ENCODE measurements at places on chromosomes 13 and 19.

GRCh38 chr13:30718661-30719524, 16.4 kb upstream of the ALOX5AP start:
- DNase-seq = peak; percentile 89

- DNase-seq = peak; percentile 60
These were observed 4.2 kb downstream of the LTBP4 start for GRCh38 chr19:40605216-40605971.

DNA sequence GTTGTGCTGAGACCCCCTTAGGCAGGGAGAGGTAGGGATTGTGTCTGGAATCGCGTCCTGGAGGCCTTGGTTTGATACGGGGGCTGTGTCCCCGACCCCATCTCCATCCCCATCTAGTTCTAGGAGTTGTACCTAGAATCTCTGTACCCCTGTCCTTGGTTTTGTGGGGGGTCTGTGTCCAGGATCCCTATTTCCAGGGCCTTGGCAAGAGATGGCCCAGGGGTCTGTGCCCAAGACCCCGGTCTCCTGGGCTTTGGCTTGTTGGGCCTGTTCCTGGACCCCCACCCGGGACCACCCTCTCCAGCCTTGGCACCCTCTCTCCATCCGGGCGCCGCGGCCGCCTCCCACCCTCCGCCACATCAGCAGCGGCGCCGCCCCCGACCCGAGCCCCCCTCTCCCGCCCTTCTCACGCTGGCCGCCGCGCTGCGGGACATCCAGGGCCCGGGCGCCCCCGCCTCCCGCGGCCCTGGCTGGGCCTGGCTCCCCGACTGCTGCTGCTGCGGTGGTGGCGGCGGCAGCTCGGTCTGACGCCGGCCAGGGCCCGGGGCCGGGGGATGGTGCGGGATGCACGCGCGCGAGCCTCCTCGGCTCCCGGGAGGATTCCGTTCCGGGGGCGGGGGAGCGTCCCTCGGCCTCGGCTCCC, at the start of gene NUMBL:
Gene NUMBL, minus strand, starts transcription at position 602 of the 643 bp plus-strand sequence. Its CDS starts 168 bp downstream, at position 434.
- DNase-seq = no peak

DNA sequence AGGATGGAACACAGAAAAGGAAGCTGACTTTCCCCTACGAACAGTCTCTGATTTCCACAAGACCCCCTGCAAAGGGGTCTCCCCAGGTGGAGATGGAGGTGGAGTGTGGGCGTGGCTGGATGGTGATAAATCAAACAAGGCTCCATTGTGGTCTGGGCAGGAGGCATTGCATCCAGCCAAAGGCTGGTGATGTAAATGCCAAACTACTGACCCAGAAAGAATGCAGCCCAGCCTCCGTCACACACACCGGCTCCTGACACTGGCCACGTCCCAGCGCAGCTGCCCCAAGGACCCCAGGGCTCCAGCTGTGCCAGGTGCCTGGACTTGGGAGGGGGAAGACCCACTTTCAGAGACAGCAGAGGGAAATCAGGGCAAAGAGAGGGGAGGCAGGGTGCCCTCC, 6.3 kb downstream of the SLC7A1 start:
- DNase-seq = peak; percentile 52

GRCh38 chr13:35891507-35892441, 239.4 kb downstream of the DCLK1 start:
- DNase-seq = no peak

- no peak for DNase-seq
These were observed 108.7 kb downstream of the DPF1 start for GRCh38 chr19:38115271-38115802.

- DNase-seq = no peak
These were observed 139.6 kb downstream of the RXFP2 start for GRCh38 chr13:31878955-31879354.

GRCh38 chr19:32357720-32358119, 12.3 kb downstream of the ZNF507 start:
- DNase-seq = no peak

DNA sequence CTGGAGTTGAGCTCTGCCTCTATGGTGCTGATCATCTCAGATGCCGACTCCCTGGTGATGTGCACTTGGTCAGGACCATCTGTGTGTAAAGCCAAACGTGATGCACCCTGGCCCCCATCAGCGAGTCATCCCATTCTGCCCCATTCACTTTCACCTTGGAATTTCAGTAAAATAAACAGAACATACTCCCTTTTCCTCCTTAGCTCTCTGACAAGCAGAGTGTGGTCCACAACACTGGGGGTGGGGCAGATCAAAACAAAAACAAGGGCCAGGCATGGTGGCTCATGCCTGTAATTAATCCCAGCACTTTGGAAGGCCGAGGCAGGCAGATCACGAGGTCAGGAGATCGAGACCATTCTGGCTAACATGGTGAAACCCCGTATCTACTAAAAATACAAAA, 12.3 kb downstream of the CEACAM20 start:
- no peak for DNase-seq

- no peak for DNase-seq
These were observed 10.5 kb downstream of the MYCBP2 start for GRCh38 chr13:77316430-77316829.

GRCh38 chr19:6728346-6728745, 7.9 kb upstream of the C3 start:
- DNase-seq = no peak

- DNase-seq = no peak
These were observed 6.4 kb downstream of the ZNF551 start for GRCh38 chr19:57688011-57688763.

DNA sequence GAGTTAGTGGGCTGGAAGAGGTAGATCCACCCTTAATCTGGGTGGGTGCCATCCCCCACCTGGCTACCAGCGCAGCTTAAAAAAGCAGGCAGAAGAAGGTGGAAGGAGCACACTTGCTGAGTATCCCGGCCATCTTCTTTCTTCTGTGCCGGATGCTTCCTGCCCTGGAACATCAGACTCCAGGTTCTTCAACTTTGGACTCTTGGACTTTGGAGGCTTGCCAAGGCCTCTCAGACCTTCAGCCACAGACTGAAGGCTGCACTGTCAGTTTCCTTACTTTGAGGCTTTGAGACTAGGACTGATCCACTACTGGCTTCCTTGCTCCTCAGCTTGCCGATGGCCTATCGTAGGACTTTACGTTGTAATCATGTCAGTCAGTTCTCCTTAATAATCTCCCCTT, 127.6 kb upstream of the GPC6 start:
- DNase-seq = no peak

- no peak for DNase-seq
These were observed 1.0 kb downstream of the KLK11 start for GRCh38 chr19:51025401-51025800.

DNA sequence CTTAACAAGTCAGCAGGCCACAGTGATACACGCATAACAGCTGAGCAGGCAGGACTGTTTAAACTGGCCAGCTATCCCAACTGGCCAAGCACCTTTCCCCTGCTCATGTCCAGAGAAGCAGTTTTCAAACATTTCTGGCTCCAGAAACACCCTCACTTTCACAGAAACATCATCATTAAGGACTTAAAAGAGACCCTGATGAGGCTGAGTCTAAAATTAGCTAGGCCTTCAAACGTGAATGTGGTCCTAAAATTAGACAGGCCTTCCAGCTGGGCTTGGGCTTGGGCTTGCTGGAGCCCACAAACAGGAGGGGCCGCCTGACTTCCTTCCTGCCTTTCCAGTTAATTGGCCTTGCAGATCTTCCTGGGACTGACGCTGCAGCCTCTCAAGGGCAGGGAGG, 334.2 kb downstream of the DNAJC15 start:
- DNase-seq = no peak

DNA sequence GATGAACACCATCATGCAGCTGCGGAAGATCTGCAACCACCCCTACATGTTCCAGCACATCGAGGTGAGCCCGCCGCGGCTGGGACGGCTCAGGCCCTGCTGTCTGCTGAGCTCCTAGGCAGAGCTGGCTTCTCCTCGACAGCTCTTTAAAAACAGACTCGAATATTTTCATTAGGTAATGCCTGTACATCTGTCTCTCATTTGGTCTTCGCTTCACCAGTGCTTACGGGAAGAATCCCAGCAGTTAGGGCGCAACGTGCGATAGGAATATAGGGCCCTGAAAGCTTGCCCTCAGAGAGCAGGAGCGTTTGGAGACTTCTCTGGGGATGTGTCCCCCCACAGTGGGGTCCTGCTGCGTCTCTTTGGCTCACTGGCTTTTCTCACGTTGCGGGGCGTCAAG, 63.8 kb upstream of the LDLR start:
- DNase-seq = no peak

- peak; percentile 19 for DNase-seq
These were observed 197.1 kb upstream of the GPC6 start for GRCh38 chr13:93029536-93029935.

DNA sequence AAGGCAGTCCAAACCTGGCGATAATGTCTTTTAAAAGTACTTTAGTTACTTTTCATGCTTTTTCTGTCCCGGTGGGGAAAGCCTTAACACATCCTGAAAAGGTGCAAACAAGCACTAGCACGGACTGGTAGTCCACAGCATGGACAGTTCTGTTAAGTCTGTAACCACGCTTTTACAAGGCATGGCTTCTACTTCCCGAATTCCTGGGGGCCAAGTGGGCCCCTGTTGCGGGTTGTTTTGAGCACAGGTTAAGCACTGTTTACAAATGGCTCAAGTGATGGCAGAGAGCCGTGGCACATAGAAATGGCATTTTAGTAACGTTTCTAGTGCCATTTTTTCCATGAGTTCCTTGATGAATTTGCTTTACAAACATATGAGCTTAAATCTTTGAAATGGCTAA, 37.6 kb downstream of the ZNF493 start:
- DNase-seq = no peak

GRCh38 chr13:52359534-52359933, 46.4 kb downstream of the THSD1 start:
- DNase-seq = peak; percentile 38

DNA sequence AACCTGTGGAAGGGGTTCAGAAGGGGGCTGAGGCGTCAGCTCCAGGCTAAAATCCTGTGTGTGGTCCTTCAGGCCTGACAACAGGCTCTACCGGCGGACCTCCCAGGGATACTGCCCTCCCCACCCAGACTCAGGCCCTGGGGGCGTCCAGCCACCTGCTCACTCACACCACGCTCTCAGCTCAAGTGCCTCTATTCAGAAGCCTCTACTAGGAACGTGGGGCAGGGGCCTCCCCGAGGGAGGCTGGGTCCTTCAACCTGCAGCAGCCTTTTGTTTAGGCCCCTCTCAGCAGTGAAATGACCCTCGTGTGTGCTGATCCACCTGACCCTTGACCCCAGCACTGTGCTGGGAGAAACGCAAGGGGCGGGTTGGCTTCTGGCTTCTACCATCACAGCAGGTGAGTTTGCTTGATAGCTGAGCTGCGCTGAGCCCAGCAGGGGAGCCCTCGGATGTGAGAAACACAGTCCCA, 10.6 kb downstream of the PLPP2 start:
- DNase-seq = no peak

DNA sequence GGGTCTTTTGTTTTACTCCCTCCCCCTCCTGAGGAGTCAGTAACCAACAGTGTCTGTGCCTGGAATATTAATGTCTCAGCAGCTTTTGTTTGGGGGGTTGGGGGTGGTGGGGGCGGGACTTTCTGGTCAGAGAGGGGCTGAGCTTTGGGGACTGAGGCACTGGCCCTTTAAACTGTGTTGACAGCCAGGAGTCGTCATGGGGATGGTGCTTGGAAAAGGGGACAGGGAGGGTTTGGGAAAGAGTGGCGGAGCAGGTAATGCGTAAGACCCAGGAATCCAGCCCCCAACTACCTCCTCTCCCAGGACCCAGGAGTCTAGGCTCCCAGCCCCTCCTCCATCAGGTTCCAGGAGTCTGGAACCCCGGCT, 5.2 kb downstream of the CADM4 start:
- DNase-seq = no peak

GRCh38 chr13:104648291-104648690, 1582.1 kb upstream of the SLC10A2 start:
- no peak for DNase-seq

GRCh38 chr13:65275838-65276630, 1954.1 kb downstream of the PCDH9 start:
- DNase-seq = no peak

GRCh38 chr13:112532837-112533745, 54.9 kb downstream of the TUBGCP3 start:
- DNase-seq = no peak

DNA sequence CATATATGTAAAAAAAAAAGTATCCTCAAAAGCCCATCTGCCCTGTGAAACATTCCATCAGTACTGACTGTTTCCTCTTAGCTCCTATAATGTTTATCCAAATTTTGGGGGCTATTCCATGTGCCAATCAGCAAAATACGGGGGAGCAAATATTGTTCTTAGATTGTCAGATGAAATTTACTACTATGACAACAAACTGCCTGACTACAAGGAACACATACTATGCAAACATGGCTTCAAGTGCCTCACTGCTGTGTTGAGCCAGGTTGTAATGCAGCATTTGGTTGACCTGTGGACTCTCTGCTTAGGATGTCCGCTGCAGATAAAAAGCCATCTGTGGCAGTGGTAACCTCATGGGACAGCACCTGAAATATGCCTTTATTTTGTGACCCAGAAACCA, 98.2 kb upstream of the SCEL start:
- no peak for DNase-seq

DNA sequence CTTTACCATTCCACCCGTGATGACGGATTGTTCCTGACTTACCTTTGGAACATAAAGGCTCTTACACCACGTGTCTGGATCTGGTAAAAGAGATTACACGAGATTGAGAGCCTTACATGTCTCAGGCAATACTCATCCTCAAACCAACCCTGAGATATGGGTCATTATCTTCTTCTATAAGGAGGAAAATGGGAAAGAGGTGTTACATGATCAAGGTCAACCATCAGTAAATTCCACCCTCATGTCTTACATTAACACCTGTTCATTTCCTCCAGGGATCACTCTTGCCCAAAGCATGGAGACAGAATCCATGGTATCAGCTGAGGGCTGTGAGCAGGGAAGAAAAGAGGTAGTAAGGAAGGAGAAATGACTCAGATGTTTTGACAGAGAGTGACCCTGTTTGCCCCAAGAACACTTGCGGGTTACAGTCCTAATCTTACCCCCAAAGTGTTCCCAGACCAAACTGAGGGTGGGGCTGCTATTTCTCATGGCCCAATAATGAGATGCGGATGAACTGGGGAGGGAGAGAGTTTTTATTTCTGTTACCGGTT, 19.6 kb downstream of the LILRB4 start:
- no peak for DNase-seq

- no peak for DNase-seq
These were observed 87.3 kb downstream of the FNDC3A start for GRCh38 chr13:49063011-49063410.

- DNase-seq = peak; percentile 43
These were observed 14.7 kb upstream of the ADGRE5 start for GRCh38 chr19:14366529-14366928.

All from AG20443 (cell line).